NCI-H1436 treated with DMSO at 0.1 percent for 48 hours (cell line): ENCODE measurements at places on chromosomes 13 and 19.
A peak's percentile ranks its signal among the peaks of the same experiment; 100 is the strongest.

DNA sequence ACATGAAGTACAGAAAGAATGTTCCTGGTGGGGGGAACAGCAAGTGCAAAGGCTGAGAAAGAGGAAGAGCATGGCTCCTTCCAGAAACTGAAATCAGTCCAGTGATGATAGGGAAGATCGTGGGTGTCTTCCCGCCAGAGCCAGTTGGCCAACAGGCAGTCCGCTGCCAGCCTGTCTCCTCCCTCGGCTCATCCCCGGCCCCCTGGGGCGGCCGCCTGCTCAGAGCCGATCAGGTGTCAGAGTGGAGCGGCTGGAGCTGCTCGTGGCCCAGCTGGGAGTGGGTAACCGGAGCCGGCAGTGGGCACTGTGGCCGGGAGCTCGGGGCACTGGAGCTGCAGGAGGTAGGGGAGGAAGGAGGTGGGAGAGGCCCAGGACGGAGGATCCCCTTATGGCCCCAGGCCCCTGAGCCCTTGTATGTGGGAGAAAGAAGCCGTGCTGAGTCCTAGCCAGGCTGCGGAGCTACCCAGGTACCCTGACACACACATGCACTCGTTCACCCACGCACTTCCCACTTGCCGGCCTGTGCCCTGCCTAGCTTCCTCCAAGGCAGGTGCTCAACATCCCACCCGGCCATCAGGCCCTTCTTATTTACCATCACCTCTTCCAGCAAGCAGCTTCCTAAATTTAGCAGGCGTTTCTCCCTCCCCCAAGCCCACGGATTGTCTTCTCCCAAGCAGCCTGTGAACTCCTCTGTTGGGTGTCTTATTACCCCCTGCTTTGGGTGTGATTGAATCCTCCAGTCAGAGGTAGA, 1.7 kb downstream of the ANKRD24 start:
- DNase-seq = no peak

GRCh38 chr19:8128551-8128950, 20.8 kb downstream of the FBN3 start:
- no peak for DNase-seq

DNA sequence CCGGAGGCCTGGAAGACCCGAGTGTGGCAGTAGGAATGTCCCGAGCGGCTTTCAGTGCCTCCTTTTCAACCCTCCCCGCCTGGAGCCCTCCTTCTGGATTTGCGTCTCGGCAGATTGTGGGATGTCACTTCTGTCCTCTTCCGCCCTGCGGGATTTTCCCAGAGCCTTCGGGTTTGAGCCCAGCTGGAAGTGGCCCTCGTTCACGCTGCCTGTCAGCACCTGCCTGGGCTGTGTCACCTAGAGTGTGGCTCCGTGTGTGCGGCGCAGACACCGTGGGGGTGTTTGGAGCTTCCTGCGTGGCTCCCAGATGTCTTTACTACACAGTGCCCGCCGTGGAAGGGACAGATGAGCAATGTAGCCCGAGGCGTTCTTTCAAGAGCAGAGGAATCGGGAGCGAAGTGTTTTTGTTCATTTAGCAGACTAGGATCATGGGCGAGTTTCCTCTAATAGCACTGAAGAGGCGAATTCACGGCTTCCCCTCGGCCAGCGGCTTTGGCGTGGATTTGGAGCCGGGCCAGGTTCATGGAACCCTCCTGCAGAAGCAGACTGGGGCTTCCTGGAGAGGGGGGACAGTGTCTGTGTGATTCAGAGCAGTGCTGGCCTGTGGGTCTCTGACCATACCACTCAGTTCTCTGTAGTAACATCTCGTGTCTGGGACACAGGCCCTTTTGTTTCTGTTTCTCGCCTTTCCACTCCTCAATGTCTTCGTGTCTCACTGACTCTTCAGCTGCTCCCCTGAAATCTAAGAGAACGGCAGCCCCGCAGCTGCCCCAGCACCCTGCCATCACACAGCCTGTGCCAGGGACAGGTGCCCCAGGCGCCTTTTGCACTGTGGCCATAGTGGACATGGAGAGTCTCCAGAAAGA, 68.0 kb downstream of the KDM4B start:
- no peak for DNase-seq

- DNase-seq = no peak
Measured at GRCh38 chr13:59690857-59691500, 472.7 kb downstream of the DIAPH3 start.

DNA sequence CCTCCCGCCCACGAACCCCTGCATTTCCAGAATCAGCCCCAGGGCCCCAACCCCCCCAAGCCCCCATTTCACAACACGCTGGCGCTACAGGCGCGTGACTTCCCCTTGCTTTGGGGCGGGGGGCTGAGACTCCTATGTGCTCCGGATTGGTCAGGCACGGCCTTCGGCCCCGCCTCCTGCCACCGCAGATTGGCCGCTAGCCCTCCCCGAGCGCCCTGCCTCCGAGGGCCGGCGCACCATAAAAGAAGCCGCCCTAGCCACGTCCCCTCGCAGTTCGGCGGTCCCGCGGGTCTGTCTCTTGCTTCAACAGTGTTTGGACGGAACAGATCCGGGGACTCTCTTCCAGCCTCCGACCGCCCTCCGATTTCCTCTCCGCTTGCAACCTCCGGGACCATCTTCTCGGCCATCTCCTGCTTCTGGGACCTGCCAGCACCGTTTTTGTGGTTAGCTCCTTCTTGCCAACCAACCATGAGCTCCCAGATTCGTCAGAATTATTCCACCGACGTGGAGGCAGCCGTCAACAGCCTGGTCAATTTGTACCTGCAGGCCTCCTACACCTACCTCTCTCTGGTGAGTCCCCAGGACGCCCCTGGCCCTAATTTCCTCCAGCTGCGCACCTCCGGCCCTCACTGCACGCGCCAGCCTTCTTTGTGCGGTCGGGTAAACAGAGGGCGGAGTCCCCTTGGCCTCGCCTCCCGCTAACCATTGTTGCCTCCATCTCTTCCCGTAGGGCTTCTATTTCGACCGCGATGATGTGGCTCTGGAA, at the start of gene FTL:
TSS of gene FTL (plus strand) at position 270 of the 766 bp plus-strand sequence. CDS start at position 469, 199 bp downstream.
- DNase-seq = peak; percentile 94

DNA sequence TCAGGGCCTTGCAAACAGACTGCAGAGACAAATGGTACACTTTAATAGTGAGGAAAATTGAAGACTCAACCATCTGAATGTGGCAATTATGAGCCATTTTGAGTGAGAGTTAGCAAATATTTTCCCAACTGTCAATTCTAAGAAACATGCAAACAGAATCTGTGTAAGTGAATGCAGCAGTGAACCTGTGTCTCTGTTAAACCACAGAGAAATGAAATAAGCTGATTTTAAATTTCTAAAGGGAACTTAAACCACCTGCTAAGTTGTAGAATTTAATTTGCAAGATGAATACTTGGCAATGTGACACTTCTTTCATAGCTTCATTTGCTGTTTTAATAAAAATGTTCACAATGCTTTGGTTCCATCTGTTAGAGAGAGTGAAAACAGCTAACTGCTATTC, 42.0 kb upstream of the TDRD3 start:
- no peak for DNase-seq

DNA sequence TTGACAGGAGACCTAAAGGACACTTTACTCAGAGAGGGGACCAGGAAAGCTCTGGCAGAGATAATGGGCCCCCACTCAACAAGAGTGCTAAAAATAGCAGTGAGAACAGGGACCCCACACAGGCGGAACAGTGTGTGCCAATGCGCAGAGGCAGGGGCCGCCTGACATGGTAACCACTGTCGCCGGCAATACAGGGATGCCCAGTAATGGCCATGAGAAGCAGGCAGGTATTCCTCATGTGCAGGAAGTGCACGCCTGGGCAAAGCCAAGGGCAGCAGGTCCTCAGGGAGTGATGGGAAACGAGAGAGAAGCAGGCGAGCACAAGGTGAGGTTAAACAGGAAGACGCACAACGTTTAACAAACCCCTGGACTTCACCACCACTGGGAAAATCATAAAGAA, 757.1 kb downstream of the LIG4 start:
- no peak for DNase-seq

DNA sequence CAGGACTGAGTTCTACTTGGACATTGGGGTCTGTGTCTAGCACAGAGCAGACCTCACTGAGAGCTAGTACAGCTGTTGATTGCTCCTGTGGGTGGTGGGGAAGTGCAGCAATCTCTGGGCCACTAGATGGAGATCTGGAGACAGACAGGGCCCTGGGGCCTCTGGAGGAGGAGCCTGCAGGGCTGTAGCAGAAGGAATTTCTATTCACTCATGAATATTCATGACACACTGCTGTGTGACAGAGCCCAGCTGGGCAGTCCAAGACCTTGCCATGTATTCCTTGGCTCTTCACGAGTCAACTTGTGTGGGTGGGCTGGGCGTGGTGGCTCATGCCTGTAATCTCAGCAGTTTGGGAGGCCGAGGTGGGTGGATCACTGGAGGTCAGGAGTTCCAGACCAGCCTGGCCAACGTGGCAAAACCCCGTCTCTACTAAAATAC, 37.5 kb downstream of the SUGP2 start:
- DNase-seq = no peak

DNA sequence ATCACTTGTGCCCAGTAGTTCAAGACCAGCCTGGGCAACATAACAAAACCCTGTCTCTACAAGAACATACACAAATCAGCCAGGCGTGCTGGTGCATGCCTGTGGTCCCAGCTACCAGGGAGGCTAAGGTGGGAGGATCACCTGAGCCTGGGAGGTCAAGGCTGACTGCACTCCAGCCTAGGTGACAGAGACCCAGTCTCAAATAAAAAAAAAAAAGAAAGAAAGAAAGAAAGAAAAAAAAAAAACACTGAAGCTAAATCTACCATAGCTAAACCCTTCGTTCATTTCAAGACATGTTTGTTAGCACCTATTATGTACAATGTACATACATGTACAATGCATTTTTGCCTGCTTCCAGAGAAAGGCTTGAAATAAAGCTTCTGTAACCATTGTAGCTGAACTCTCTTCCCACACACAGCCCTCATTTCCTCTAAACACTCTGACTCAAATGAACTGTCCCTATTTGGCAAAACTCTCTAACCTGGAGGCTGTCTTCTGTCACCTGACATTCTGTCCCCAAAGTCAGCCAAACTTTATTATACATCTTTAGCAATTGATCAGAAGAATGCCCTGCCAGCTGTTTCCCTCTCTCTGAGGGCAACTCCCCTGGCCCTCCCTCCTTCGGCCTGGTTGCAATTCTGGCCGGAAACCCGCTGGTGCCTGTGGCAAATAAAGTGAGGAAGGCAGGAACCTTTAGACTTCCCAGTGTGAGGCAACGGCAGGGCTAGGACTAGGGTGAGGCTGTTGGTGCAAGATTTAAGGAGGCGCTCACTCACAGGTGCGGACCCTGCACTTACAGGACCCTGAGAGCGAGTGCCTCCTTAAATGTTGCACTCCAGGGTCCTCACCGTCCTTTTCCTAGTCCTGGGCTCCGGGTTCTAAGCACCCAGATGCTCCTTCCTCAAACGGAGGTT, 1.8 kb downstream of the ETHE1 start:
- DNase-seq = no peak
